LHCN-M2 (cell line): ENCODE measurements at places on chromosomes 2 and 18. TPM values are rescaled to one million over a fixed set of nuclear protein-coding genes. Genes with fewer than 3 reads are reported as not detected.

- no peak for DNase-seq
These were observed 521.8 kb upstream of the ID2 start for GRCh38 chr2:8159966-8160603.

RUFY4 gene
- total RNA-seq: not detected in 2 replicates

- no peak for DNase-seq
These were observed 7.6 kb downstream of the POU3F3 start for GRCh38 chr2:104861351-104862057.

GRCh38 chr2:160145471-160145870, 54.6 kb downstream of the ITGB6 start:
- DNase-seq: no peak

DNA sequence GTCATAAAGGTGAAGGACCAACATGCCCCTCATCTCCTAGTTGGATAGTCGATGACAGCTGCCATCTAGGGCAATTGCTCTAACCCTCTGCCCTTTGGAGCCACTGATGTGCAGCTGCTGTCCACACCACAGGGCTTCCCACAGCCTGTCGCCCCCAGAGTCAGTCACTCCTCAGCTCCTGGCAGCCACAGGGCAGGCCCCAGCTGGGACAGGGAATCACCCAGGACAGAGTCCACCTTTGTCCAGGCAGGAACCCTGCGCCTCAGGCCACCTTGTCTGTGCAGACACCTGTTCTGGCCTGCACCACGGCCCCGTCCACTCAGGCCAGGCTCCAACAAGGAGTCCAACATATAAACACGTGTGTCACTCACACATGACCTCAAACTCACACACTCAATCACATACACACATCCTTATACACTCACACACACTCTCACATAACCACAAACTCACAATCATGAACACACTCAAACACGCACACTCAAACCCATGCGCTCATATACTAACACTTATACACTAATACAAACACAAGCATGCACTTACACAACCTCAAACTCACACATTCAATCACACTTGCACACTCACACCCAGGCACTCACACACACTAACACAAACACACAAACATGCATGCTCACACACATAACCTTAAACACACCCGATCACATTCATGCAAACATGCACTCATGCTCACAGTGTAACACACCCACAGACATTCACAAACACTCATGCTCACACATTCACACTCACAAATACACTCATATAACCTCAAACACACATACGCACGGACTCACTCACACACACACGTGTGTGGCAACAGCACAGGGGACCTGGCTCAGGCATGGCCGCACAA, 29.7 kb downstream of the HDAC4 start:
- DNase-seq: peak; percentile 56

UGT1A3 gene
- not detected in 2 replicates for total RNA-seq

DNA sequence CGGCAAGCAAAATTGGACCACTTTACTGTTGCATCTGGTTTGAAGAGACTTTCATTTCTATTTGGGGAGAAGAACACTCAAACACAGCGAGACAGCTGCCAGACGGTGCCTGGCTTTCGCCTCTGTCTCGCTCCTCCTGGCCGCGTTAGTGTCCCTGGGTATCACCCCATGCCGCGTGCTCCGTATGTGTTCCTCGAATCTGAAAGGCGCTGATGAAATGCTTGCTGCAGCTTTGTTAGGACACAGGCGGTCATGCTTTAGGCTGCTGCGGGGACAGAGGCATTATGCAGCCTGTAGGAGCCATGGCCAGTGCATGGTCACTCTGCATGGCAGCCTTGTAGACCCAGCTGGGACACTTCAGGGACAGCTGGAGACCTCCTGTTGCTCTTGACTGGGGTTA, 53.9 kb downstream of the LDLRAD4 start:
- no peak for DNase-seq

DNA sequence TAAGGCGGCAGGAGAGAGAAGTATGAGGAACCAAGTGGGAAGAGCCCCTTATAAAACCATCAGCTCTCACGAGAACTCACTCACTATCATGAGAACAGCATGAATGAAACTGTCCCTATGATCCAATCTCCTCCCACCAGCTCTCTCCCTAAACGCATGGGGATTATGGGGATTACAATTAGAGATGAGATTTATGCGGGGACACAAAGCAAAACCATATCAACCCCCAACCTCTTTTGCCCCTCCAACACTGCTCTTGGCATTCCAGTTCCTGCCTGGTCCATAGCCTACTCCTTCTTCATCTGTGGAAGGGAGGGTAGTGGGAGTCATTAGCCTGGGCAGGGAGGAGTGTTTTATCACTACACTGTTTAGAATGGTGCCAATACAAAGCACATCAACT, 1.4 kb upstream of the EHD3 start:
- no peak for DNase-seq

GRCh38 chr2:225462945-225463344, 63.4 kb downstream of the NYAP2 start:
- DNase-seq: no peak

RASGRP3 gene
- total RNA-seq: 6.1 and 9.4 TPM in 2 replicates

GRCh38 chr2:62525549-62526269, 19.7 kb upstream of the TMEM17 start:
- DNase-seq: no peak

DNA sequence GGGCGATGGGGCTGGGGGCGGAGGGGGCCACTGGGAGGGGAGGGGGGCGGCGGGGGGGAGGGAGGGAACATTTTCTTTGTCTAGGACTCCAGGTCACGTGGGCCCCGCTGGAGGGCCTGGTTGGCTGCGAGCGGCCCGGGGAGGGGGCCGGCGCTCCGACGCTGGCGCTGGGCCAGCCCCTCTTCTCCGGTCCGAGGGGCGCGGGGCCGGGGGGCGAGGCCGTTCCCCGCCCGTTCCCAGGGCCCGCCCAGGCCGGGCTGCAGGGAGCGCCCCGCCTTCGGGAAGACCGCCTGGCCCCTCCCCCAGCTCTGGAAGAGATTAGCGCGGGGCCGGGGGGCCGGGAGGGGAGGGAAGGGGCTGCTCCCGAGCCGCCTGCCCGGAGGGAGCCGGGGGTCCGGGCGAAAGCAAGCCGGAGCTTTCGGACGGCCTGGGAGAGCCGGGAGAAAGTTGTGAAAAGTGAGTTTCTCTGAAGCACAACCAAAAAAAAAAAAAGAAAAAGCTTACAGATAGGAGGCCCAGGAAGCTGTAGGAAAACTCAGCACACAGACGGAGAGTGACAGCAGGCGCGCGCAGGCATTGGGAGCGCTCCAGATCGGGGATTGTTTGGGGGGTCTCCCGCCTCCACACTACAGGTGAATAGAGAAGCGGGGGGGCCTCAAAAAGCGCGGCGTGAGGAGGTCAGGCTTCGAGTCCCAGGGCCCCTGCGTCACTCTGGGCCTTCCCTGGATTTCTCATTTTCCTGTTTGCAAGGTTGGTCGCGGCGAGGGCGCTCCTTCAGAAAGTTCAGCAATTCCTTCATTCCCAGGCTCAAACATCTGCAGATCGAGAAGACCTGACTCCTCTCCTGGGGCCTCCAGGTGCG, 84.1 kb upstream of the POMC start:
- DNase-seq: peak; percentile 17

GRCh38 chr2:6831229-6831628, 34.5 kb downstream of the CMPK2 start:
- no peak for DNase-seq

- no peak for DNase-seq
These were observed 137.8 kb downstream of the BCL2 start for GRCh38 chr18:63181706-63182309.

DNA sequence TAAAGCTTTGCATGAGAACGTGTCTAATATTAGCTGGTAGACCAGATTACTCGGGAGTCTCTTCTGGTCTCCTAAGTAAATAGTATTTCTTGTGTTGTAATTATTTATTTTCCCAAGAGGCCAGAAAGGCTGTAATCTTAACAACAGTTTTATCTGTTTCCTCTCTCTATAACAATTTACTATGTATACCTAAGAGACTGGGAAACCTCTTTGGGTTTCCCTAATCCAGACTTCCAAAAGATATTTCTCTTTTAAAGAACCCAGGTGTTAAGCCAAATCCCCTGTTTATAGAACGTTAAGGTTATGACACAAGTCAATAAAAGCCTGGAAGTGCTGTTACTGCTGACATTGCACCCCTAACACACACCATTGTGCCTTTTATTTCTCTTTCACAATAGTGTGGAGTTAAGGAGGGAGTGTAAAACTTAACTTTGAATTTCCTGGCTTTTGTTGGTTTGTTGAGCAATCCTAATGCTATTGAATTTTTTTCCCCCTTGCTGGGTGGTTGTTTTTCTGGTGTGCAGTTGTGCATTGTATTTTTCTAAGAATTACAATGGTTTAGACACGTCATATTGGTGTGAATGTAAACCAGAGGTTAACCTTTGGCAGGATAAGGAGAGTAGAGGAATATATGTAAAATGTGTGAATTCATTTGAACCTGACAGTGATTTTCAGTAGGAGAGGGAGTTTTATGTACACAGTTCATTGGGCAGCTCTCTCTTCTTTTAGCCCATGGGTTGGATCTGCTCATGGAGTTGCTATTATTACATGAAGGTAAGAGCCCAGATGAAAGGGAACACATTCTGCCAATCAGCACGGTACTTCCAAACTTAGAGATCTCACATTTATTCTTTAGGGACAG, 192.8 kb downstream of the MTX2 start:
- no peak for DNase-seq

DNA sequence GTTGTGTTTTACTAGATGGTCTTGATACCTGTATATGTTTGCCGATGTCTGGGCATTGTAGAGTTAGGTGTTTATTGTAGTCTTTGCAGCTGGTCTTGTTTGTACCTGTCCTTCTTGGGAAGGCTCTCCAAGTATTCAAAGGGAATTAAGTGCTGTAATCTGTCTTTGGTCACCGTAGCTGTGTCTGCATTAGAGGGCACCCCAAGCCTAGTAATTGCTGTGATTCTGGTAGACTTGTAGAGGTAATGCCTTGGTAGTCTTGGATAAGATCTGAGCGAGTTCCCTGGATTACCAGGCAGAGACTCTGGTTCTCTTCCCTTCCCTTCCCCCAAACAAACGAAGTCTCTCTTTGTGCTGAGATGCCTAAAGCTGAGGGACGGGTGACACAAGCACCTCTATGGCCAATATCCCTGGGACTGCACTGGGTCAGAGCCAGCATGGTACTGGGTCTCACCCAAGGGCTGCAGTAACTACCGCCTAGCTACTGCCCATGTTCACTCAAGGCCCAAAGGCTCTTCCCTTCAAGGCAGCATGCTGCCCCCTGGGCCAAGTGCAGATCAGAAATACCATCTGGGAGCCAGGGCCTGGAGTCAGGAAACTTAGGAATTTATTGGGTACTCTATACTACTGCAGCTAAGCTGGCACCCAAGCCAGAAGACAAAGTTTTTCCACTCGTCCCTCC, 27.1 kb downstream of the STPG4 start:
- DNase-seq: no peak
